ENCODE measurements at places on chromosomes 3 and 15.

DNA sequence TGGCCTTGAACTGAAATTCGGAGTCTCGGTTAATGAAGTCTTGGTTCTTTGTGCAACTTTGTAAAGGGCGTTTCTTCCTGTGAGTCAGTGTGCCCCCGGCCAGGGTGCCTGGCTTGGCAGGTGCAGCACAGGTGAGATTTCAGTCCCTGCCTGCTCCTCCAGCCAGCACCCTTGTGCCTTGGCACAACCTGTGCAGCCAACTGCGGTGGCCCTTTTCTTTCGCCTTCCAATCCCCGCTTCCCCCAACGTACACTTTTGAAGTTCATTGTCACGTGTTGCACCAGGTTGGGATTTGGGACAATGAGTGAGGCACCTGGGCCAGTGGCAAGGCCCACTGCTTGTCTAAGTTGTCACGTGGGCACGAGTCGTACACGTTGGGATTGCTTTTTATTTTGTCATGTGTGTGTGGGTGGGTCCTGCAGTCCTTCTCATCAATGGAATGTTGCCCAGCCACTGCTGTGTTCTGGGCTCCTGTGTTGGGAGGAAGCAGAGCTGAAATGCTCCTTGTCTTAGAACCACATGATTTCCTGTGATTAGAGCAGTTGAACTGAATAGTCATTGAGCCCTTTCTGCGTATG lies 242.9 kb upstream of the BHLHE40 start:
- DNase-seq: no peak

DNA sequence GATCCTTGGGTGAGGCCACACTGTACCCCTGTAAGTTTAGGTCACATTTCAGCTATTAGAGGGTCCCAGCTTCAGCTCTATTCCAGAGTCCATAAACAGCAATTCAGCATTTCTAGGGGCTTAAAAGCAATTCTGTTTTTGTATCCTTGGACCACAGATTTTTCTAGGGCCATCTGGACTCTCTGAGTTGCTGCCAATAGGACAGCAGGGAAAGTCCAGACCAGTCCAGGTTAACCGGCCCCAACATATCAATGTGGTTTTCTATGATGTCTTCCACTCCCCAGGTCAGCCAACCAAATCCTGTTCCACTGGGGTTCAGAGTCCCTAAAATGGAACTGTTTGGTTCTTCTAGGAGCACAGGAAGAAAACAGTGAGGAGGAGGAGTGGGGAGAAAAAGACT lies 40.0 kb downstream of the TYRO3 start:
- no peak for DNase-seq

DNA sequence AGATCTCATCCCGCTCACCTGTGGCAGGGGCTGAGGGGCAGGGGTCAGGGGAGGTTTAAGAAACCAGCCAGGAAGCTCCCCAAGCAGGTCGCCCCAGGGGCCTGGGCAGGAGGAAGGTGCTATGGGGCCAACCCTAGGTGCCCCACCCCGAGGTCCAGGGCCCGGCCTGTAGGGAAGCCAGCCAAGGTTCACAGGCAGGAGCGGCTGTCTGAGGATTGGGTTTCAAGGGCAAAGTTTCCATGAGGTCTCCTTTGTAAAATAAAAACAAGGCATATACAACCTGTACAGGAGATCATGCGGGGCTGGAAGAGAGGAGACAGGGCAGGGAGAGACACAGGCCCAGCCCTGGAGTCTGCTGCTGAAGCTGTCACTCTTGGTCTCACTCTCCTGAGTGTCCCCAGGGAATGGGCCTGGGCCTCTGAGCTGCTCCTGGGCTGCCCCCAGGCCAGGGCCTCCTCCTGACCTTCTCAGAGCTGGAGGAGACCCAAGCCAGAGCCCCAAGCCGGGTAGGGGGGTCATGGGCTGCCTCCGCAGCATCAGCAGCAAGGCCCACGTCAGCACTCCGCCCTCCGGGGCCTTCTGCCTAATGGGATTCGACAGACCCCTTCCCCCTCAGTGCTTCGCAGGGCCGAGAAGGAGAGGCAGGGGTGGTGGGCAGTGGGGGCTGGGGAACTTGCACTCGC lies 5.5 kb downstream of the CPLX3 start:
- DNase-seq: no peak

GRCh38 chr3:126992216-126992615 lies 9.3 kb downstream of the PLXNA1 start:
- no peak for DNase-seq

GRCh38 chr15:66476535-66476934 lies 21.0 kb downstream of the SNAPC5 start:
- no peak for DNase-seq

DNA sequence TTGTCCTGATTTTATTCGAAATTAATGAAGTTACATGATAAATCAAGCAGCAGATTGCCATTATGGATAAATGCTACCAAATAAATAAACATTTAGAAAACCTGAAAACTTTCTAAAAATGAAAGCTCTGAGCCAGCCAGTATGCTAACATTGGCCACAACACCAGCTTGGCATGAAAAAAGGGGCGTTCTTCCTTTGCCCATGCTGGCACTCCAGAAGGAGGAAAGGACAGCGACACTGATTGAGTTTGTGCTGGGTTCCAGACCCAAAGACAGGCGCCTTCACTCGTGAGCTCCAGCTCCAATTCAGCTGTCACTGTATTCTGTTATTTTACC lies 5.1 kb downstream of the STIMATE start:
- DNase-seq: no peak

GRCh38 chr3:141878326-141878725 lies 1.9 kb downstream of the ATP1B3 start:
- no peak for DNase-seq

GRCh38 chr3:159280386-159281191 lies 478.7 kb downstream of the MFSD1 start:
- no peak for DNase-seq

DNA sequence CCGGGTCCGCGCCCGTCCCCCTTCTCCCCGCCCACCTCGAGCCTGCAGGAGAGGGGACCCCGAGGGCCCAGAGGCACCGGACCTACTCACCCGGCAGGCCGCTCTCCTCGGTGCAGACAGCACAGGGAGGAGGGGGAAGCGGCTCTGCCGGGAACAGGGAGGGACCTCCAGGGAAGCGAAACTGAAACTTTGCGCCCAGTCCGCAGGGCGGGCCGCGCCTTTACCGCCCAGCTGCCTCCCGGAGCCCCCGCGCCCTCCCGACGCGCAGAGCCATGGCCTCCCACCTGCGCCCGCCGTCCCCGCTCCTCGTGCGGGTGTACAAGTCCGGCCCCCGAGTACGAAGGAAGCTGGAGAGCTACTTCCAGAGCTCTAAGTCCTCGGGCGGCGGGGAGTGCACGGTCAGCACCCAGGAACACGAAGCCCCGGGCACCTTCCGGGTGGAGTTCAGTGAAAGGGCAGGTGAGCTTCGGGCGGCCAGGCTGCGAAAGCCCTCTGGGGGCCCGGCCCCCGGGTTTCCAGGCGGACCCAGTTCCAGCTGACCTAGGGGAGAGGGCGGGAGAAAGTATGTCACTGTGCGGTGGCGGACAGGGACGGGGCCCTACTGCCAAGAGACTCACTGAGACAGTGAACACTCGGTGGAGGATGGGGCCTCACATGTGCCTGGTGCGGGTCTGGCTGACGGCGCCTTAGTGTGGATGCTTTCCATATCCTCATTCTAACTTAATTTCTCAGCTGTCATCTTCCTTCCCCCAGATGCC lies at the start of the genes DTX3L and PARP9:
Gene DTX3L (plus strand): TSS at position 184 of the 758 bp plus-strand sequence. CDS start 89 bp downstream, at position 273.
Gene PARP9 (minus strand): TSS at position 146 of the 758 bp plus-strand sequence. CDS start 4,680 bp downstream, outside the sequence.
- DNase-seq: peak; percentile 40

- DNase-seq: peak; percentile 27
Observed at GRCh38 chr3:184289426-184289938, 9.6 kb upstream of the PSMD2 start.

- DNase-seq: no peak
Observed at GRCh38 chr3:10284496-10284895, 8.3 kb downstream of the GHRL start.

GRCh38 chr3:147680837-147681483 lies 271.8 kb downstream of the ZIC1 start:
- DNase-seq: no peak

DNA sequence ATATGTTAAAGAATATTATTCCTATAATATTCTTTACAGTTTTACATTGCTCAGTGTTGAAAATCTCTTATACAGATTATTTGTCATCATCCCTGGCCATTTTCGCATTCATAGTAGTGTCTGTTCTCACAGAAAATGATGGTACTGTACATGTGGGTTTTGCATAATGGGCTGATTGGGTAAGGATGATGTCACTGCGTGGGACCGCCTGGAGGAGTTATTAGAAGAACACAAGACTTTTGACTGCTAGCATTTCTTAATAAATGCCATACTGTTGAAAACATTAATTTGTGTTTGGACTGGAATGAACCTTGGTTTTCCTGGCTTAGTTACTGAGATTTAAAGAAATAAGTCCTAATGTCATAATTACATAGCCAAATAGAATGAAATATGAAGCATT lies 20.3 kb downstream of the LRCH3 start:
- no peak for DNase-seq

- peak; percentile 62 for DNase-seq
Observed at GRCh38 chr3:170037463-170038433, at the start of gene GPR160. GPR160 (plus strand) TSS chr3:170037995; CDS start chr3:170083973, 45,978 bp downstream.

Measured in stimulated activated CD8-positive, alpha-beta memory T cell treated with anti-CD3 and anti-CD28 coated beads, Interleukin-4, amount 100 ng/mL, for 1 hour (primary cell).